ENCODE measurements at places on chromosomes 4 and X.

DNA sequence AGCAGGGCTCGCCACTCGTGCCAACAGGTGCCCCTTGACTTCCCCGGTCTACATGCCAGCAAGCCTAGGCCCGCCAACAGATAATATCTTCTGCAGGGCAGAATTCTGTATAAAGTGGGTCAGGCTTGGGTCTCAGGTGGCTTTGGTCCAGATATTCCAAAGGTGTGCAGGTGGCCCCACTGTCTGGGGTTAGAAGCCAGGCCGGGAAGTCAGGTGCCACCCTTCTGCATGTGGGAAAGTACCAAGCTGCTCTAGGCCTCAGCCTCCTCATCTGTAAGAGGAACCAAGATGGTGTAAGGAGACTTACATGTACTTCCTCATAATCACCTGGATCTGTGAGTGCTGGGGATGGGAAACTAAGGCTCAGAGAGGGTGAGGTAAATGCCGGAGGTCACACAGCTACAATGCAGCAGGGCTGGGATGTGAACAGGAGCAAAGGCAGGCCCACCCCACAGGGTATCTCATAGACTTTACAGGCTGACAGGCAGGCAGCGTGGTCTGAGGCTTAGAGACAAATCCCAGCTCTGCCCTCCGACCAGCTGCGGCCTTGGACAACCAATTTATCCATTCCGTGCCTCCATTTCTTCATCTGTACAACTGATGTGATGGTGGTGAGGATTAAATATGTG lies 35.9 kb downstream of the WDR1 start:
- DNase-seq = no peak

DNA sequence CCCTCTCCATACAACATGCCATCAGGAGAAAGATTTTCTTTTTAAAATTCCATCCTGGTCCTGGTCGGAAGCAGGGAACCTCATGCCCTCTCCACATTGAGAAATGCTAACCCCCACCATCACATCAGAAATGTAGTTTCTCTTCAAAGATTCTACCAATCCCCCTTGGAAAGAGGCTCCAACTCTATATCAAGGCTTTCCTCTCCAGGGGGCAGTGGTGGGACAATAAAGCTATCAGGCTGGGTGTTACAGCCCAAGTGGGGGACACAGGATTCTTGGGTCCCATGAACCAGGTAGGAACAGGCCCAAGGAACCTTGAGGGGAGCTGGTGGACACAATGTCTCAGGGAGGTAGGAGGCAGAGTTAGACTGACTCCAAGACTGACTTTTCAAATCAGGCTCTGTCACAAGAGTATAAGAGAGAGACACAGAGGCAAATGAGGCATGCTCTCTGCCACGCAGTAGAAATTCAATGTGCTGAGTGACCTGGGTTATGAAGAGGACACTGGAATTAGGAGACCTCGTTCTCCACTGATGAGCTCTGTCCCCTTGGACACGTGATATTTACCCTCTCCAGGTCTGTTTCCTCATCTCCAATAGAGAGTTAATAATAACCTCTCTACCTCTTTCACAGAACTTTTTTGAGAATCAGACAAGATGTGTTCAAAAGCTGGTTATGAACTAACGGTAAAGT lies 4.5 kb downstream of the GJB1 start:
- no peak for DNase-seq

GRCh38 chr4:36196145-36196913 lies 48.0 kb downstream of the ARAP2 start:
- no peak for DNase-seq

- no peak for DNase-seq
These were observed 20.6 kb upstream of the KIAA0232 start for GRCh38 chr4:6761649-6762615.

- DNase-seq = no peak
These were observed 114.7 kb downstream of the TRAPPC11 start for GRCh38 chr4:183773790-183774189.

DNA sequence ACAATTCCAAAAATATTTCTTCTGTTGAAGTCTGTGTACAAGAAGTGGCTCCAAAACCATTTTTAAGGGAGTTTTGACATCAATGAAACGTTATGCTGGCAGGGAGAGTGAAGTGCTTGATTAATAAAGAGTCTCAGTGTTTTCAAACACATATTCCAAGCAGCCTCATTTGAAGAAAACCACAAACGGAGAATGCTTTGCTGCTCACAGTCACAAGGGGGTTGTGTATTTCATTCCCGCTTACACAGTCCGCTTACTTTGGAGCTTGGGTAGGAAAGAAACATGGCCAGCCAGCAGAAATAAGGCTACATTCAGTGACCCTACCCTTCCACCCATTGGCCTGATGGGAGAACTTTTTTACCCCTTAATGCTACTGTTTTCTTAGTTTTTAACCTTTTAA lies 586.2 kb downstream of the RAB28 start:
- no peak for DNase-seq

DNA sequence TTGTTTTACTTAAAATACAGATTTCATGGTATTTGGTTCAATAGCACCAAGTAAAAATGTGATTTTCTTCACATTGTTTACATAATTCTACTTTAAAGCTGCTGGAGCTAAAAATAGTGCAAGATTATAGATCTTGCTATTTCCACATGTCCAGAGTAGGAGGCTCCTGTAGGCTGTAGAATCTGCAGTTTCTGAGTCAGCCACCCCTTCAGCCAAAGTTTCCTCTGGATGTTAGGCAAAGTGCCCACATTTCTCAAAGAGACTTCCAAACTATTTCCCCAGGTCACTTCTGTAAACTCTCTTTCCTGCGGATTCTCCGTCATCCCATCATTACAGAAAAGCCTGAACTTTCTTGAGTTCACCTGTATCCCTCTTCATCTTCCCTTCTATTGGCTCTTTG lies 342.5 kb upstream of the FSTL5 start:
- DNase-seq = no peak

DNA sequence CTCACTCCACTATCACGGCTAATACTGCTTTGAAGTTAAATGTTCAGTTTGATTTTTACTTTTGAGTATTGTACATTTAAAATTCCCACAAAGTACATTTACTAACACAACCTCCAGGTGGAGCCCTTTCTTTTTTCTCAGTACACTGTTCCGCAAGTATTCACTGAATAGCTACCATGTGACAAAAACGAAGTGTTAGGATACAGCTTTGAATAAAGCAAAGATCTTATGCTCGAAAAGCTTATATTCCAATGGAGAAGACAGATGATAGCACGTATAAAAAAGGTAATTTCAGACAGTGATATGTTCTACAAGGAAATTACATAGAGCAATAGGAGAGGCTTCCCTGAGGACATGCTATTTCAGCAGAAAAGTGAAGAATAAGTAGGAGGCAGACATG lies 60.7 kb upstream of the ABCG2 start:
- DNase-seq = no peak

DNA sequence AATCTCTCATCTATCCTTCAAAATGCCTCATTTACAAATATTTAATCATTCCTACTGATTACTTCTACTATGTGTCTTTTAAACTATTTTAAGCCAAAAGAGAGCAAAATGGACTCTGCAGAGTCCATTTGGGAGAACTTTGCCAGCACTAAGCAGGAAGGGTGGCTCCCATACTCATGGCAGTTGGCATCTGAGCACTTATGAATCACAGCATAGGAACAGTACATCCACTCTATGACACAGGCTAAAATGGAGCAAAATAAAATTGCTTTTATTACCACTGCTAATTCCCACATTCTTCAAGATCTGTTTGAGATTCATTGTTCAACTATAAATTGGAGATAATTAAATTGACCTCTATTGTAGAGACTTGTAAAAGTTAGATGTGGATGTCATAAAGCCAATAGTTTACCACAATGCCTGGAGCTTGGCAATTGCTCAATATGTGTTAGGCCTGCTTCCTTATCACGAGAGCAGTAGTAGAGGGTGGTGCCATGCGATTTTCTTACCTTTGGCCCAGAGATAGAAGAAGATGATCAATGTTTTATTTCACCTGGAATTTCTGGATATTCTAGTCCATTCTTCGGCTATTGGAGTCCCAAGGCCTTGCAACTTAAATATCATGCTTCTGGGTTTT lies 19.1 kb downstream of the HPGD start:
- DNase-seq = no peak

DNA sequence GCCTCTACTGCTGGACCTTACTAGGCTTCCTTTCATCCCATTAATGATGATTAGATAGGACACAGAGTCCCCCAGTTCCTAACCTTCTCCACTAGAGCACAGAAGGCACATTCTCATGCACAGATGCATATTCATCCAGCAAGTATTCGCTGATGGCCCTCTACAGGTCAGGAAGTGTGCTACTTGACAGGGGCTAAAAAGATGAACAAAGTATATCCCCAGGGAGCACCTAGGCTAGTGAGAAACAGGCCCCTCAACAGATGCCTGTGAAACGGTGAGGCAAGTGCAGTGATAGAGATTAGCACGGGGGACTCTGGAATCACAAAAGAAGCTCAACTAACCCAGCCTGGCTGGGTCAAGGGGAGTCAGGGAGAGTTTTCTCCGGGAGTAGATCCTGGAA lies 95.8 kb downstream of the MGST2 start:
- no peak for DNase-seq

All from stimulated activated CD8-positive, alpha-beta memory T cell treated with anti-CD3 and anti-CD28 coated beads, Interleukin-2, amount 100 ng/mL, for 48 hours (primary cell).